ENCODE measurements at places on chromosomes 16 and 17. TPM values are rescaled to one million over a fixed set of nuclear protein-coding genes. Genes with fewer than 3 reads are reported as not detected.

Gene ARL5C
- not detected for total RNA-seq

Gene RASD1
- 0.54 TPM for total RNA-seq

Gene SDR42E1
- total RNA-seq: 0.28 TPM

Gene ETV4
- total RNA-seq: 4.3 TPM

Gene IGSF6
- not detected for total RNA-seq

Gene KRT33A
- total RNA-seq: not detected

Gene PRDM7
- not detected for total RNA-seq

Gene GDPD3
- total RNA-seq: under 0.01 TPM

Gene HAS3
- 0.28 TPM for total RNA-seq

Gene GRAPL
- total RNA-seq: not detected

Gene ZNF385C
- not detected for total RNA-seq

Gene GJD3
- not detected for total RNA-seq

Gene GCGR
- not detected for total RNA-seq

Gene SMTNL2
- total RNA-seq: not detected

All from IMR-90 (cell line).